ENCODE measurements at places on chromosomes 4 and X. TPM values are rescaled to one million over a fixed set of nuclear protein-coding genes. Genes with fewer than 3 reads are reported as not detected.

The MTCP1 gene
- 23.3 TPM for total RNA-seq

The PPP1R2C gene
- total RNA-seq, result not detected

The TMPRSS11B gene
- not detected for total RNA-seq

The PRSS12 gene
- 0.14 TPM for total RNA-seq

The CDX4 gene
- total RNA-seq, result not detected

The SLC2A9 gene
- 0.31 TPM for total RNA-seq

The GPR34 gene
- total RNA-seq, result 0.09 TPM

The GNRHR gene
- not detected for total RNA-seq

The QRFPR gene
- not detected for total RNA-seq

The IL1RAPL2 gene
- not detected for total RNA-seq

The BRS3 gene
- total RNA-seq, result not detected

The PKD2 gene
- total RNA-seq, result 29.0 TPM

The DOCK11 gene
- total RNA-seq, result 6.3 TPM

The PAGE2 gene
- total RNA-seq, result not detected

The TMSB4X gene
- total RNA-seq, result 6,011 TPM

All from A549 treated with Hydrocortisone at 1 μM for 4 hours (cell line).